GM04504 (cell line): ENCODE measurements at places on chromosomes 1 and 21.

DNA sequence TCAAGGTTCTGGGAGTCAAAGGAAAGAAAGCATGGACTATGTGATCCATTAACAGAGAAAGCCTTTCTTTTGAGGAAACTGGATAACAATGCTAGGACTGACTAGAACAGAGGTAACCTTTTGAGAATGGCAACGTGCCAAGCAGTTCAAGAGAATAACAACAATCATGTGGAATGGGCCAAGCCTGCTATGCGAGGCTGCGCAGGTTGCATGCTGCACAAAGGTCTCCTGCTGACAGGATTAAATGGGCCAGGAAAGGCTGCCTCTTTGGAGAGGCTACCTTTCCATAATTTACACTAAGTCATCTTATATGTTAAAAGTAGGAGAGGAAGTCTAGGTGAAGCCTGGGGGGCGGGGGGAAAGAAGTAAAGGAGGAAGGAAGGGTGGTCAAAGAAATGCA lies 5.8 kb downstream of the PCNX2 start:
- DNase-seq, result no peak

GRCh38 chr1:169115891-169116585 lies 9.5 kb downstream of the ATP1B1 start:
- no peak for DNase-seq

DNA sequence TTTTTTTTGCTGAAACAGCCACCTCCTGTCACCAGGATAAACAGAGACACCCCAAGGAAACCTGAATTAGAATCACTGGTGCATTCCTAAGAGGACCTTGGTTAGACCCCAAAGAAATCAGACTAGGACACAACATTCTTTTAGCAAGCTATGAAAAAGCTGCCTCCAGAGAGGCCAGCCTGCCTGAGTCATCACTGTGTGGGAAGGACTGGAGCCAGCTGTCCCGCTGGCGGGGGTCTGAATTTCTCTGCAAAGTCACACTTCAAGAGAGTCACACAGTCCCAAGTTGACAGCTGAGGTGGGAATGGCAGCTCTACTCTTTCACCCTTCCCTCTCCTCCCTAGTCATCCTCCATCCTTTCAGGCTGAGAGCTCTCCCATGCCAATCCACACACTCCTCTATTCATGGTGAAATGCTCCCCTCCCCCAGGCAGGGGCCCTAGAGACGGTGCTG lies 405.0 kb upstream of the POU3F1 start:
- no peak for DNase-seq

GRCh38 chr1:87956072-87956471 lies 627.4 kb downstream of the LMO4 start:
- peak; percentile 89 for DNase-seq

GRCh38 chr1:63982201-63982600 lies 208.4 kb downstream of the ROR1 start:
- no peak for DNase-seq

- DNase-seq, result no peak
Observed at GRCh38 chr21:42627527-42628289, 25.7 kb upstream of the PDE9A start.

DNA sequence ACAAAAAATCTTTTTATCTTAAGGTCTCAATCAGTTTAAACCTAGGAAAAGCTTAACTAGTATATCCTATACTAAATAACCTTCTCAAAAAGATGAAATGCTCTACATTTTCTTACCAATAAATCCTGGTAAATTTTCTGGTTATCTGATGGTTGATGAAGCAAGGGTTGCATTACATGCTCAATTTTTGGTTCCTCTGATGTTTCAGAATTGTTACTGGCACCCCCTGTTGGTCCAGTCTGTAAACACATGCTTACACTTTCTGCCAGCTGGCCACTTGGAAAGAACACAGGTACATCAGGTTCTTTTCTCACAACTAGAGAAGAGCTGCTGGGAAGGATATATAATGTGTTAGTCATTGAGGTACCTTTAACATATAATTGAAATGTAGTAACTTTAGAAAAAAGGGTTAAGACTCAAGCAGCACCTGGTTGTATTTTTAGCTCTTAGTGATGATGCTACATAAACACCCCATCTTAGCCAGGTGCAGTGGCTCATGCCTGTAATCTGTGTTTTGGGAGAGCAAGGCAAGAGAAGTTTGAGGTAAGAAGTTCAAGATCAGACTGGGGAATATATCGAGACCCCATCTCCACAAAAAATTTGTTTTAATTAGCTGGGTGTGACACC lies 30.9 kb upstream of the TAL1 start:
- peak; percentile 12 for DNase-seq

GRCh38 chr1:168832661-168833060 lies 103.7 kb upstream of the DPT start:
- no peak for DNase-seq
